HT-29 (cell line): ENCODE measurements at places on chromosomes 11 and 22. TPM values are rescaled to one million over a fixed set of nuclear protein-coding genes. Genes with fewer than 3 reads are reported as not detected.

Gene PKDREJ
- total RNA-seq, result not detected in 2 replicates

Gene INS
- total RNA-seq, result not detected in 2 replicates

Gene HEPHL1
- total RNA-seq, result not detected in 2 replicates

Gene CABP7
- 0.60 TPM in 1 of 2 replicates, not detected in the other for total RNA-seq

Gene TPBGL
- total RNA-seq, result not detected in 2 replicates

Gene FAM83F
- total RNA-seq, result 3.0 and 6.0 TPM in 2 replicates

Gene C1QTNF5
- 0.47 and 0.56 TPM in 2 replicates for total RNA-seq

Gene NCF4
- not detected in 2 replicates for total RNA-seq

Gene CCDC188
- 0.20 and 0.34 TPM in 2 replicates for total RNA-seq

Gene ZDHHC5
- total RNA-seq, result 63.0 and 65.9 TPM in 2 replicates

Gene CECR2
- total RNA-seq, result not detected in 2 replicates

Gene PATE2
- total RNA-seq, result not detected in 2 replicates

Gene NCAPH2
- 87.9 and 88.8 TPM in 2 replicates for total RNA-seq

Gene LGR4
- total RNA-seq, result 41.7 and 41.9 TPM in 2 replicates

Gene YAP1
- total RNA-seq, result 112 TPM in 2 replicates

Gene MAP6
- not detected in 2 replicates for total RNA-seq

Gene SLC22A25
- not detected in 2 replicates for total RNA-seq

Gene CYP2R1
- total RNA-seq, result 7.2 and 9.7 TPM in 2 replicates

Gene SCGB1D1
- total RNA-seq, result not detected in 2 replicates

Gene DEFB131B
- total RNA-seq, result not detected in 2 replicates

Gene OR51B4
- not detected in 2 replicates for total RNA-seq

Gene CD6
- 0.53 and 2.1 TPM in 2 replicates for total RNA-seq

Gene INSC
- 0.29 and 1.7 TPM in 2 replicates for total RNA-seq

Gene SCGB1A1
- total RNA-seq, result not detected in 2 replicates

Gene ROBO4
- 0.73 TPM in 1 of 2 replicates, not detected in the other for total RNA-seq

Gene SAA1
- not detected in 2 replicates for total RNA-seq

Gene TIMP3
- not detected in 2 replicates for total RNA-seq

Gene ATXN10
- total RNA-seq, result 20.1 and 23.2 TPM in 2 replicates

Gene LARGE1
- total RNA-seq, result 12.6 and 13.1 TPM in 2 replicates

Gene NOX4
- total RNA-seq, result not detected in 2 replicates

Gene NUDT8
- total RNA-seq, result 60.0 and 72.9 TPM in 2 replicates

Gene SORL1
- total RNA-seq, result 43.6 and 49.8 TPM in 2 replicates

Gene WNT11
- 67.7 and 78.8 TPM in 2 replicates for total RNA-seq

Gene OR5L2
- total RNA-seq, result not detected in 2 replicates

Gene OOSP4B
- not detected in 2 replicates for total RNA-seq

Gene TXN2
- 30.7 and 30.8 TPM in 2 replicates for total RNA-seq

Gene MLC1
- not detected in 2 replicates for total RNA-seq

Gene ACCS
- 14.2 and 18.5 TPM in 2 replicates for total RNA-seq

Gene TYR
- not detected in 2 replicates for total RNA-seq

Gene POU2AF2
- total RNA-seq, result 6.3 and 6.5 TPM in 2 replicates

Gene OR56A1
- not detected in 2 replicates for total RNA-seq

Gene MRGPRX2
- not detected in 2 replicates for total RNA-seq

Gene HBD
- total RNA-seq, result not detected in 2 replicates

Gene KLHL35
- 20.5 and 23.5 TPM in 2 replicates for total RNA-seq

Gene SGSM1
- total RNA-seq, result 0.13 and 0.23 TPM in 2 replicates

Gene IGF2
- 9.9 and 11.4 TPM in 2 replicates for total RNA-seq

Gene VSIG10L2
- 0.03 and 0.08 TPM in 2 replicates for total RNA-seq

Gene PLA2G3
- total RNA-seq, result not detected in 2 replicates

Gene LRRC55
- total RNA-seq, result not detected in 2 replicates

Gene RASSF10
- 32.4 and 33.8 TPM in 2 replicates for total RNA-seq

Gene RIMBP3B
- total RNA-seq, result not detected in 2 replicates
